ENCODE measurements at places on chromosomes 6 and 20.

DNA sequence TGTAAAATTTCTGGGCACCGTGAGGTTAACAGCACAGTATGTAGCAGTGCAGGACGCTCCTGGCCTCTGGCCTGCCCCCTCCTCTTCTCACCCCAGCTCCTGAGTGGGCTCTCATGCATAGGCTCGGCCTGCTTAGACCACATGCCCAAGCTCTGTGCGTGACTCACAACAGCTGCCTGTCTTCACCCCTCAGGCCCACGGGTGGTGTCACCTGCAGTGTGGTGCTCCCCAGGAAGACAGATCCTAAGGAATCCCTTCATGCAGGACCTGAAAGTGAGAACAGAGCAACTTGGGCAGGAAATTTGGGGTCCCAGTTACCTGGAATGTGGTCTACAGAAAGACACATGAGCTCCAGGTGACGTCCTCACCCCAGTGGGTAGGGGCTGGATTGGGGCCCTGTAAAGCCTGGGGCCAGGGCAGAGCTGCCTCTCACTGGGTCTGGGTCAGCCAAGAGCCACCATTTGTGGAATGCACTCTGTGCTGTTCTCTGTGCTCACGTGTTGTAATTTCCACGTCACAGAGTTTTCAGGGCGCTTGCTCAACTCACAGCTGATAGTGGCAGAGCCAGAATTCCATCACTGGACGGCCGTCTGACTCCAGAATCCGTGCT lies 37.0 kb upstream of the PXDC1 start:
- DNase-seq = no peak

- DNase-seq = no peak
Measured at GRCh38 chr6:106181664-106182418, 95.7 kb downstream of the PRDM1 start.

DNA sequence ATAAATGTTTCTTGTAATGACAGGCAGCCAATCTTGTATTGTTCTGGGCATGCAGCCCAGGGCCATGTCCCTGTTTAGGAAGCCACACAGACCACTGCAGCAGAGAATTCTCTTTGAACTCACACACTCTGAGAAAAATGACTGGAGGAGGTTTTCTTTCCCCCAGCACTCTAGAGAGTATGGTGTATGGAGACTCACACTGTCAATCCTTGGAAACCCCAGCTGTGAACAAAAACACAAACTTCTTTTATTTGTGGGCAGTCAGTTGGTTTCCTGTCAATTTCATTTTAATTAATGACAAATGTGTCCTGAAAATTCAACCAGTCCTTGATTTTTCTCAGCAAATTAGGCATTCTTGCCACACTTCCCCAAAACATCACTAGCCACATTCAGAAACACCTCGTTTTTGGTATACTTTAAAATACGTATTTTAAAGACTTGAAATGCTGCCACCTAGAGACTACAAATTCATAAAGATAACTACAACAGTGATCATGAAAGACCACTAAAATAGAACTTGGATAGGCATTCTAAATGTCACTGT lies 52.9 kb upstream of the UFL1 start:
- peak; percentile 58 for DNase-seq

DNA sequence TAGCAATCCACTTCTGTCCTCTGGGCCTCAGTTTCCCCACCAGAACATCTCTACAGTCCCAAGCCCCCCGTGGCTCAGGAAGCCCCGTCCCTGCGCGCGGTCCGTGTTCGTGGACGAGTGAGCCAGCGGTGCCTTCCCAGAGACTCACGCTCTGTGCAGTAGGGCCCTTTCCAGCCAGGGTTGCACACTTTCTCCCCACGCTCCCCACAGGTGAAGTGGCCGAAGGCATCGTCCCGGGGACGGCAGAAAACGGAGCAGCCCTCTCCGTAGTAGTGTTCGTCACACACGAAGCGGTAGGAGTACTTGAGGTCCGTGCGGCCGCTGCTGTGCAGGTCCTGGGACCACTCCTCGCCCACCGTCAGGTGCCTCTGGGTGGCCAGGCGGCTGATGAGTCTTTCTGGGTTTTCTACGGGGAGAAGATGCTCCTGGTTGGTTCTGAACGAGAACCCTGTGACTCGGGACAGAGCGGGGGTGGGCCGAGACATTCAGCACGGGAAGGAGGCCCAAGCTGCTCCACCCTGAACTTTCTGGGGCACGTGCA lies 2.7 kb downstream of the DLL1 start:
- DNase-seq = no peak

DNA sequence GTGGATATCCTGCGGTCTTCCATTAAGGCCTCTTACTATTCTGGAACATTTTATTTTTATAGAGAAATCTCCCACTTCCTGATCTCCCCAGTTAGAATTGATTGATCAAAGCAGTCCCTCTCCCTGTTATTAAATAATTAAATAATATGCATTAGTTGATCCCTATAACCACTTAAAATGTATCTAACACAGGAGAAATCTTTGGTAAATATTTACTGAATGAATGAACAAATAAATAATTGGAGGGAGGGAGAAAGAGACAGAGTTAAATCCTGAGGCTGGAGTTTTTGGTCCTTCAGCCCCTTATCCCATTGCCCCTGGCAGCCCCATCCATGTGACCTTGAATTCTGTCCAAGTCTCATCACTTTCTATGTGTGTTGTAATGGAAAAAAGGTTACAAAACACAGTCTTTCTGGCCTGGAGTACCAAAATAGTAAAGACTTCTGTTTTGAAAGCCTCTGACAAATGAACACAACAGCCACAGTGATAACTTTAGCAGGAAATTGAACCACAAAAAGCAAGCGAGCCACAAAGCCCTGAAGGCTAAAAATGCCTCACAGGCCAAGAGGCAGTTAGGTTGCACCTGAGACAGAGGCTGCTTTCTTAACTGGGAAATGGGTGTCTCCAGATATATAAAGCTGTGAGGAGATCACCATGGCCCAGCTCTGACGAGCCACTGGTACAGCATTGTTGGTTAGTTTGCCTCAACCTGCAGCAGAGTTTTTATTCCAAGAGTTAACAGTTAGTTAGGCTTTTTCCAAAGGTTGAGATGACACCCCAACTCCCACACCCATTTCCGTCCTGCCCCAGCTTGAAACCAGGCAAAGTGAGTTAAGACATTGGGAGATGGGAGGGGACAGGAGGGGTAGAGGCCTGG lies 11.3 kb downstream of the NT5E start:
- no peak for DNase-seq

- DNase-seq = no peak
Measured at GRCh38 chr20:46905364-46906125, 10.9 kb downstream of the EYA2 start.

GRCh38 chr6:13474787-13475186 lies 12.6 kb downstream of the GFOD1 start:
- DNase-seq = no peak

GRCh38 chr20:52263757-52264156 lies 72.2 kb upstream of the ZFP64 start:
- no peak for DNase-seq

GRCh38 chr6:150692604-150693003 lies 92.9 kb downstream of the PLEKHG1 start:
- DNase-seq = no peak

DNA sequence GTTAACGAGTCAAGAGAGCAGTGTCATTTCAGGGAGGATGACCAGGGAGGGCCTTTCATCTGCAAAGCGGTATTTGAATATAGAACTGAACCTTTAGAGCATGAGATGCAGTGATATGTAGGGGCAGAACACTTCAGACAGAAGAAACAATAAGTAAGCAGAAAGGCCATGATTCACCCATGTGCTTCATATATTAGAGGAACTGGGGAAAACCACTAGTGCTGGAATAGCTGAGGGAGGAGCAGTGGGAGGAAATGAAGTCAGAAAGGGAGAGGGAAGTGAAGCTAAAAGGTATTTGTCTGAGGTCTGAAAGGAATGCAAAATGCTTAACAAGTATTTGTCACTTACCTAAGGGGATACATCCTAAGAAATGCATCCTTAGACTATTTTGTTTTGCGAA lies 391.2 kb downstream of the ADGRB3 start:
- DNase-seq = no peak

DNA sequence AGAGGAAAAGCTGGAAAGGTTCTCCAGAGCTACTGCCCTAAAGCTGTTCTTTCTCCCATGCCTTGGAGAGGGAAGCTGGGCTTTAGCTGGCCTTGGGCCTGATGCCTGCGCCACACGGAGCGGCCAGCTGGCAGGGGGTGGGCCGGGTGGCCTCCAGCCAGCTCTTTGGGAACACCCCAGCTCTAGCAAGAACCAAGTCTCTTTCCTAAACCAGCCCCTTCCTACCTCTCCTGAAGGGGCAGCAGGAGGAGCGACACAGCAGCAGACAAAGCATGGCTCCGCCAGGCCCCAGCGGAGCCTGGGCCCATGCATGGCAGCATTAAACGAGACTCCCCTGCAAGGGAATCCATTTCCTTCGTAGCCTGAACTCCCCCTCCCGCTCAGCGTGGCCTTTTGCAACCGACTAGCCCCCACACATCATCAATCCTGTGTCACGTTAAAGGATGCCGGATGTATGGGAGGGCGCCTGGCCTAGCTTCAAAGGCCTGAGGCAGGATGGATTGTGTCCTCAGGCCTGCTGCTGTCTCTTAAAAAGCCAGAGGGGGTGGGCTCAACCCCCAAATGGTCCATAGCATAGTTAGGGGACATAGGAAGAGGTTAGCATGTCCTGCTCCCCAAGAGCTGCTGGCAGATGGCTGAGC lies 14.0 kb downstream of the MRPS18A start:
- no peak for DNase-seq

DNA sequence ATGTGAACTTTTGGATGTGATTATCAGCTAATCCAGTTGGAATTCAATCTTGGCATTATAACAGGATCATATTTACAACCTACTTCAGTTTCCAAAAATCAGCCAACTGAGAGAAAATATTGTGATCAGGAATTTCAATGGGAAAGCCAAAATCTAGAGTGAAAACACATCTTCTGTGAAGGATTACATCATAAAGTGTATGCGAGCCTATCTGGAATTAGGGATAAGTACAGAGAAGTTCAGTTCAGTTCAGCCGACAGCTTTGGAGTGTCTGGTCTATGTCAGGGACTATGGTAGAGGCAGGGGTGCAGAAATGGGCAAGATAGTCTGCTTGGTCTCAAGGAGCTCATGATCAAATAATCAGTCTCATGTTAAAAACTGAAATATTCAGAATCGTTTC lies 12.3 kb upstream of the PRIM2 start:
- DNase-seq = no peak

DNA sequence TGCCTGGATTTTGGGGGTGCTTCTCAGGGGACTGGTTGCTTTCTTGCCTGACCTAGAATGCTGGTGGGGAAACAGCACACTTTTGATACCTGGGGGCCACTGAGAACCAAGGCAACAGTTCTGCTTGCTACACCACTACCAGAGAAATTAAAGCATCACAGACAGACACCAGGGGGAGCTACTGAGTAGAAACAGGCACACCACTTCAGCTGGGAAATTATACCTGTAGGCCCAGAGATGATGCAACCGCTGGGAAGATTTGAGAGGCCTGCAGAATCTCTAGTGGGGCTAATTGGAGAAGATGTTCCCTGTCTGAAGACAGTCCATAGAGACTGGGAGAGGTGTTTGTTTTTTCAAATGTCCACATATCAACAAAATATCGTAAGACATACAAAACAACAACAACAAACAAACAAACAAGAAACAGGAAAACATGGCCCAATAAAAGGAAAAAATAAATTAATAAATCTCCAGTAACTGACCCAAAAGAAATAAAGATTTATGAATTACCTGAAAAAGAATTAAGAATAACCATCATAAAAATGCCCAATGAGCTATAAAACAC lies 129.4 kb upstream of the RIN2 start:
- DNase-seq = no peak

- no peak for DNase-seq
Measured at GRCh38 chr6:44012078-44012493, 115.2 kb downstream of the MRPL14 start.

DNA sequence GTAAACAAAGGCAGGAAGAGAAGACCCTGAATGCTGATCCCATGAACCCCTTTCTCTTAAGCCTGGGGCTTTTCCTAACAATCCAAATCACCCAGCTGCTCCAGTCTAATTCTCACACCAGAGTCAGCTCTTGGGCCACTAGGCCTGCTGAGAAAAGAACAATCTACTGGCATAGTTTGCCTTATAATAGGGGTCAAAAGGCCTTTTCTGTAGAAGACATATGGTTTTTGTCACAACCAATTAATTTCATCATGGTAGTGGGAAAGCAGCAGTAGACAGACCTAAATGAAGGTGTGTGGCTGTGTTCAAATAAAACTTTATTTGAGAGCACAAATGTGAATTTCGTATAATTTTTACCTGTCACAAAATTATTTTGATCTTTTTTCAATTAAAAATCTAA lies 994.7 kb upstream of the EPHA7 start:
- DNase-seq = no peak

DNA sequence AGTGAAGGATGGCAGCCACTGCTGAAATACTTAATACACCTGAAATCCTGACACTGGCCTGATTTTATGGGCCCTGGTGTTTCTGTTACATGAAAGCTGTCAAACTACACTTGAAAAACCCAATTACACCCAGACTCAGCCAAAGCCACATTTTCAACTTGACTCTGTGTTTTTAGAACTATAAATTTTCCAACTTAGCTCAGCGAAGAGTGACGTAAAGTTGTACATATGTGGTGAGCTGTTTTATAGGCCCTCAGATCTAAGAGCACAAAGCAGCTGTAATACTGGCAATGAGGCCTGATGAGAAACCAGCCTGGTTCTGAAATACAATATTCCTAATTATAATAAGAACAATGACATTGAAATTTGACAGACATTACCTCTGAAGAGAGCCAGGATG lies 18.6 kb downstream of the SCML4 start:
- DNase-seq = no peak

GRCh38 chr6:87848616-87849015 lies 146.6 kb upstream of the AKIRIN2 start:
- DNase-seq = no peak

GRCh38 chr6:26363882-26364701 lies 906 bp upstream of the BTN3A2 start:
- DNase-seq = no peak

DNA sequence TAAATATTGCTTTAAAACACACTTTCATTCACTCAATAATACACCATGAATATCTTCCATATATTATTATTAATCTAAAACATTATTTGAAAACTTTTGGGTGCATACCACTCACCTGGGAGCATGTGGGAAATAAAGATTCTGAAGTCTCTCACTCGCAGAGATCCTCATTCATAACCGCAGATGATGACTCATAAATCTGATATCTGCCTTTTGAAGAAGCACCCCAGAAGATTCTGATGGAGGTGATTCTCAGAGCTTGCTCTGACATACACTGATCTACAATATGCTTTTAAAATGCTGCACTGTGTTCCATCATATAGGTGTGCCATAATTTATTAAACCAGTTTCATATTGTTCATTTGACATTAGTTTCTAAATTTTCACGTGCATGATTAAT lies 135.0 kb upstream of the SGK1 start:
- no peak for DNase-seq

GRCh38 chr20:50504231-50504823 lies 5.9 kb upstream of the PTPN1 start:
- no peak for DNase-seq

DNA sequence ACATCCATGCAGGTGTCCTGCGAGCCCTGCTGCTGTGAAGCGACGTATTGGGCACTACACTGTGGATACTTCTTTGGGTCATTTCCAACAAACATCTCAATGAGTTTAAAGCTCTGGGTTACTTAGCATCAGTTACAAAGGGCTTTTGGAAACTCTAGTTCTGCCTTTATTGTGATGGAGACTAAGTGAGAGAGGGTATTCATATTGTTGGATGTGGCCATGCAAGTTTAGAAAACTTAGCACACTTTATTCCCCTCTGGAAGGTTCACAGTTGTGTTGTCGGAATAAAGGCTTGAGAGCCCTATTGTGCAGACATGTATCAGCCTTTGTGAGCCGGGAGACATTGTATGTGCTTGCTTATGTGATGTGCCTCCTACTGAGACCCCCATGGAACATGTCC lies 22.1 kb downstream of the DUSP22 start:
- no peak for DNase-seq
